Activated CD4-positive, alpha-beta T cell treated with anti-CD3 and anti-CD28 coated beads, Interleukin-2, amount 10 ng/mL, durations not matched to agents 24 days and 14 days (primary cell): ENCODE measurements at places on chromosomes 7 and 10. TPM values are rescaled to one million over a fixed set of nuclear protein-coding genes. Genes with fewer than 3 reads are reported as not detected.

DNA sequence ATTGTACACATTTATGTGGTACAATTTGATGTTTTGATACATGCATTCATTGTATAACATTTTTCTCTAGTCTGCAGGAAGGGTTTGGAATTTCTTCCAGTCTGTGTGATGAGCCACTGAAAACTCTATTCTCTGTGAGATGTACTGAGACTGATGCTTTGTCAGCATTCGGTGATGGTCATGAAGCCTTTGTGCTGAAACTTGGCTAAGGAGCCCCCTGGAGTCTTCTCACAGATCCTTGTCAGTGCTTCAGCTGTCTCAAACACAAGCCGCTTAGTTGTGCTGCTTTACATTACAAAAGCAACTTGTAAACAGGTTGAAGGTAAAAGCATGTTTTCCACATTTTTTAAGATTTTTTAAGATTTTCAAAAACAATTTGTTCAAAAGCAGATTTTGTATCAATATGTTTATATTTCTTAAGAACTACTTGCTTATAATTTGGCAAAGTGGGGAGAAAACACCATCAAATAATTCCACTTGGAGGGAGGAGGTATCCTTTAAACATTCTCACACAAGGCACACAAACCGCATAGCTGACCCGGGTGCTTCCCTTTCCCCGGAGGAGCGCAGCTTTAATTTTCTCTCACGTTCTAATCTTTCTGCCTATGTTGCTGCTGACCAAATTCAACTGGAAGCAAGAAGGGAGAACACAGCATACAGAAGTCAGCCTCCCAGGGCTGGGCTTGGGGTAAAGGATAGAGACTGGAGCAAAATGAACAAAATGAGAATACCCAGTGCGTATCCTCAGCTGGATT, 249.8 kb upstream of the VSTM2A start:
- no peak for DNase-seq

GRCh38 chr7:4460597-4460996, 221.5 kb upstream of the FOXK1 start:
- DNase-seq = no peak

DNA sequence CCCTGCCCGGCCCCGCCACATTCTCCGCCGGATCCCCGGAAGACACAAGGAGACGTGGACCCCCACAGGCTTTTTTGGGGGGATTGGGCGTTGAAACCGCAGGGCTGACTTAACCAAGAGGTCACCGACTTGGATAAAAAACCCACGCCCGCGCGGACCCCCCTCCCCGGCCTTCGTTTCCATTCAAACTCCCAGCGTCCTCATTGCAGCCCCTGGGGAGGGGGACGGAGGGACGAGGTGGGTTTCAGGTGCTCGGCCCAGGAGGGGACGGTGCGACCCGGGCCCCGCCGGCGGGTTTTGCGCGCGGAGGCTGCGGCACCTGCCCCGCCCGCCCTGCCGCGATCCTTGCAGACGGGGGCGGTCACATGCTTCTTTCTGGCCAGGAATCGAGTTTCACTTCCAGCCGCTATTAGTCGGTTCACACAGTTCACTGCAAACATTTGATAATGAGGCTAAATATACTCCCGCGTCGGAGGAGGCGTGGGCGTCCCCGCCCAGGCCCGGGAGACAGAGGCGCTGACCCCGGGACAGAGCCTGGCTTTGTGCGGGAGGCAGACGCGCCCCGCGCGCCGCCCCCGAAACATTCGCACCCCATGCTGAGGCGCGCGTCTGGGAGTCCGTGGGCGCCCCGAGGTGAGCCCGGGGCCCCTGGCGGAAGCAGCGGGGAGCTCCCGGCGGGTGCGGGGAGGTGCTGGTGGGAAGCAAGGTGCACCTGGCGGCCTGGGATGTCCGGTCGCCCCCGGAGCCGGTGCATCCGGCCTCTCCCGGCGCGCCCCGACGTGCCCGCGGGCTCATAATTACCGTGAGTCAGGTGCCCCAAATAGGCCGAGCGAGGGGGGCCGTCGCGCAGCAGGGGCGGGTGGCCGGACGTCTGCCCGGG, 2.7 kb upstream of the PDGFA start:
- peak; percentile 76 for DNase-seq

The MMP21 gene
- total RNA-seq = 0.14 TPM in 1 of 2 replicates, not detected in the other

The WAPL gene
- 47.2 and 50.6 TPM in 2 replicates for total RNA-seq

DNA sequence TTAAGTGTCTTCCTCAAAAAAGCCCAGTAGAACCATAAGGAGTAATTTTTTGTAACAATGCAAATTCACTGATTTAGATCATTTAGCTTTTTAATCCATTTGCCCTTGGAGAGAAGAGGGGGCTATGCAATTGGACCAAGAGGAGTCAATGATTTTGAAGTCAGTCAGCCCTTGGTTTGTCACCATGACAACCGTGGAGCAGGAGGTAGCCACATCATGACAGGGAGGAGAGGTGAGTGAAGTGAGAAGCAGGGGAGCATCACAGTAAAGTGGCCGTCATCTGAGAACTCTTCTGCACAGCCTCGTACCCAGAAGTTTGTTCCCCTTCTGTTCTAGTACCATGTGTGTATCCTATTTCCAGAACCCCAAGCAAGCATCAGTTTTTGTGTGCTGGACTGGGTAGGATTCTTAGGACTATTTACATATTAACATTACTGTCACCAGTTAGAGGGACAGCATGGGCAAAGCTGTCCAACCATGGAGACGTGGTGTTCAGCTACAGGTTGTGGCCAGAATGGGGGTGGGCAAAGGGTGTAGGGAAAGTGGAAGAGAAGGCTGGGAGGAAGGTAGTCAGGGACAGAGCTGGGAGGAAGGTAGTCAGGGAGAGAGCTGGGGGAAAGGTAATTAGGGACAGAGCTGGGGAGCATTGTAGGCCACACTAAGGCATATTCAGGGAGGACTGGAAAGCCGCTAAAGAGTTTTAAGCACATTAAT, 13.1 kb downstream of the UBE3C start:
- no peak for DNase-seq

DNA sequence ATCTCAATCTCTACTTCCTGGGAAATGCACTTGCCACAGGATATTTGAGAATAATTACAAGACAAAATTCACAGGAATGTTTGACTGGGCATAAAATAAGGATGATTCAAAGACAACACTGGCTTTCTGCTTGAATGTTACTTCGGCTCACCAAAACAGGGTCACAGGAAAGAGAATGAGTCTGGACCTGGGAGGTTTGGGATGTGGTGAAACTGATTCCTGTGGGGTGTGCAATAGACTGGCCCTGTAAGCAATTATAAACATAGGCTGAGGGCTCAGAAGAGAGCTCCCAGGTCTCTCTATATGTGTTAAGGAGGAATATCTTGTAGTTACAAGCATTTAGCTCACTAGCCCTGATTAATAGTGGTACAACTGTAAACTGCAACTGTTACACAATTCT, 613.9 kb upstream of the CELF2 start:
- no peak for DNase-seq

DNA sequence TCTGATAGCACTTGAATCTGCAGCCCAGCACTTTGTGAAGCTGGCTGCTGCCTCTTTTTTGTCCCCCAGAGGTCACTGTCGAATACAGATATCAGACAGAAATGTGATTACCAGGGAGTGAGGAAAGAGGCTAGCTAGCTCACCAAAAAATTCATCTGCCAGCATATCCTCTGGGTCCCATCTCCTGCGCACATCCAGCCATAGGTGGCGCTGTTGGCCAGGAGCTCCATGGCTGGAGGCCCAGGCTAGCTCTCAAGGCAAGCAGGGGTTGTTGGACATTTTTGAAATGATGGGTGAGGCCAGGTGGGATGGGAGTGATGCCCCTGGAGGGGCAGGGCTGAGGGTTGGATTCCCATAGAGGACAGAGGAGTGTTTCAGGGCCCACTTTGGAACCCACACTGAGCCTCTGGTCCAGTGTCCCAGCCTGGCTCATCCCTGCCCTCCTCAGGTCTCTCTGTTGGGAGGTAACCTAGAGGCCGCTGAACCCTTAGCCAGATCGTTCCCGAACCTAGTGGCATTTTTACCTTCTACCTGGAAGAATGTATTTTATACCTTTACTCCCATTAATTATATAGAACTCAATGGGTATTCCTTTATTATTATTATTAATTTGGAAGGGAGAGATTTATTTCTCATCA, 14.8 kb downstream of the DPCD start:
- peak; percentile 93 for DNase-seq

DNA sequence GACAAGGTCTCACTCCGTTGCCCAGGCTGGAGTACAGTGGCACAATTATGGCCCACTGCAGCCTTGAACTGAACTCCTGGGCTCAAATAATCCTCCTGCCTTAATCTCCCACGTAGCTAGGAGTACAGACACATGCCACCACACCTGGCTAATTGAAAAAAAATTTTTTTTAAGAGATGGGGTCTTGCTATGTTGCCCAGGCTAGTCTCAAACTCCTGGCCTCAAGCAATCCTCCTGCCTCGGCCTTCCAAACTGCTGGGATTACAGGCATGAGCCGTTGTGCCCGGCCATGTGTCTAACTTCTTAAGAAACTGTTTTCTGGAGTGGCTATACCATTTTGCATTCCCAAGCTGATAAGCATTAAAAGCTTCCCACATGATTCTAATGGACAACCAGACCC, 9.5 kb upstream of the EFCAB10 start:
- no peak for DNase-seq
